ENCODE measurements at places on chromosomes 16 and 17. TPM values are rescaled to one million over a fixed set of nuclear protein-coding genes. Genes with fewer than 3 reads are reported as not detected.

The NPIPA5 gene
- 15.4 TPM for total RNA-seq

DNA sequence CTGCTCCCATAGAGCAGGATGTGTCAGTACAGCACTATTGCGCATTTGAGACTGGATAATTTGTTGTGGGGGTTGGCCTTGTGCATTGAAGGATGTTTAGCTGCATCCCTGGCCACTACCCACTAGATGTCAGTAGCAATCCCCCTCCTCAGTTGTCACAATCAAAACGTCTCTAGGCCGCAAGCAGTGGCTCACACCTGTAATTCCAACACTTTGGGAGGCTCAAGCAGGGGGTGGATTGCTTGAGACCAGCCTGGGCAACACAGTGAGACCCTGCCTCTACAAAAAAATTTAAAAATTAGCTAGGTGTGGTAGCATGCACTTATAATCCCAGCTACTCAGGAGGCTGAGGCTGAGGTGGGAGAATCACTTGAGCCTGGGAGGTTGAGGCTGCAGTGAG is 48.4 kb downstream of the CENPV start:
- peak; percentile 15 for DNase-seq

The CSNK2A2 gene
- total RNA-seq = 41.8 TPM

DNA sequence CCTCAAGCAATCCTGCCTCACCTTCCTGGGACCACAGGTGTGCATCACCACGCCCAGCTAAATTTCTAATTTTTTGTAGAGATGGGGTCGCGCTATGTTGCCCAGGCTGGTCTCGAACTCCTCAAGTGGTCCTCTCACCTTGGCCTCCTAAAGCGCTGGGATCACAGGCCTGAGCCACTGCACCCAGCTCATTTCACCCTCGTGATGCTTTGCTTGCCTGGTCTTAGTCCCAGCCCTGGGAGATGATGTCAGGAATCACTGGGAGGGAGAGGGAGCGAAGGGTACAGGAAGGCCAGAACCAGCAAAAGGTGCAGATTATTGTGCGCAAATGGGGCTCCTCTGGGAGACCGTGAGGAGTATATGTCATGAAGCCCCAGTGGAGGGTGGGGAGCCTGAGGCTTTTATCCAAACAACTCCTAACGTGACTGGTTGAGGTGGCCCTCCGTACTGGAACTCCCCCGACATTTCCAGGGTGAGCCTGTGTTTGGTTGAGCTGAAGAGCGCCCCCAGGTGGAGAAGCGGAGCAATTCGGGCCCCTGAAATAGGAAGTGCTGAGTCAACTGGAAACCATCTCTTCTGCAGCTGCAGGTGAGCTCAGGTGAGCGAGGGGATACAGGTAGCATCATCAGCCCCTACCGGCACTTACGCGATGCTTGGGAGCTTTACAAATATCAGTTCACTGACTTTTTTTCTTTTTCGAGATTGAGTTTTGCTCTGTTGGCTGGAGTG is 41.2 kb upstream of the HAPSTR1 start:
- no peak for DNase-seq

The ZNF205 gene
- 7.6 TPM for total RNA-seq

The TVP23A gene
- 3.7 TPM for total RNA-seq

The TNFRSF13B gene
- not detected for total RNA-seq

GRCh38 chr16:58366247-58367031 is 25.8 kb upstream of the GINS3 start:
- DNase-seq = no peak

DNA sequence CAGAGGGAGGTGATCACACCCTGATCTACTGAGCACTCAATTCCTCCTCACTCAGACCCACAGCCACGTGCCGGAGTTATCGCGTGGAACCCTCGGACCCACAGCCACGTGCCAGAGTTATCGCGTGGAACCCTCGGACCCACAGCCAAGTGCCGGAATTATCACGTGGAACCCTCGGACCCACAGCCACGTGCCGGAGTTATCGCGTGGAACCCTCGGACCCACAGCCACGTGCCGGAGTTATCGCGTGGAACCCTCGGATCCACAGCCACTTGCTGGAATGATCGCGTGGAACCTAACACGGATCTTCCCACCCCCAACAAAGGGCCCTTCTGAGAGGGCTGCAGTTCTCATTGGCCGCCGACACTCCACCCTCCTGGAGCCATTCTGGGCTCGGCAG is 97.7 kb downstream of the PGS1 start:
- no peak for DNase-seq

GRCh38 chr17:869086-869485 is 86.9 kb downstream of the MRM3 start:
- peak; percentile 93 for DNase-seq

DNA sequence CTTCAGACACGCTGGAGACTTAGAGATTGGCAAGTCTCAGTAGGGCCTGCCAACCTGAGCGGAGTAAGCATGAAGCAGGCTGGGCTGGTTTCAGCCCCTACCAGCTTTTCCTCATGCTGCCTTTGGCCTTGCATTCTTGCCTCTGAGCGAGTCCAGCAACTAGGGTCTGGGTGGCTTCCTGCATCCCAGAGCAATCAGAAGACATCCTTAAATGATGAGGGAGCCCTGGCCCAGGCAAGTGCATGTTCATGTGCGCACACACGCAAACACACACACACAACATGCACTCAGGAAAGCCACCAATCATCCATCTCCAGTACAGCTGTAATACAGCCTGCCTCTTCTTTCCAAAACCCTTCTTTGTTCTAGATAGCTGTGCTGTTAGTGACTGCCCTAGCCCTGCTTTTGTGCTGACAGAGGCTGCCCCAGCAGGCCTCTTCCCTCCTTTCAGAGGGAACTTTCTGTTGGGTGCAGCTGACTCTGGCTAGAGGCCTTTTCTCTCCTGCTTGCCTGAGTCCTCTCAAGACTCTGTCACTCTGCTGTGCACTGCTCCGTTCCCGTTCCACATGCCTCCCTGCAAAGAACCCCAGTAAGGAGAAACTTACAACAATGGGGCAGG is 30.7 kb upstream of the TBX2 start:
- DNase-seq = peak; percentile 55

DNA sequence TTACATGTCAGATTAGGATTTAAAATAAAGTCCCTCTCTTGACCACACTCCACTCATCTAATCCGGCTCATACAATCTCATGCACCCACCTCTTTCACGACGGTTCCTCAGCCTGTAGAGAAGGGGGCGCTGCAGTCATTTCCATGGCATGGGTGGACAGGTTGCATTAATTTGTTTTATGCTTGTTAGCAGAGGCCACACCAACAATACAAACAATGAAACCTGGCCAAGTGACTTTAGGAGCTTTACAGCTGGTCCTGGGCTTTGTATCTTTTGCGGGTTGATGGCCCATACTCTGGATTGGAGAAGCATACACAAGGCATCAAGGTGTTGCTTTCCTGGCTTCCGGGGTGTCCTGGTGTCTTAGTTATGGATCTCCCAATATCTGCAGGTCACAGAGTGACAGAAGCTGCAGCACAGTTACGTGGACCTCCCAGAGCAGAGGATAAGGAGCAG is 9.7 kb upstream of the SNF8 start:
- no peak for DNase-seq

DNA sequence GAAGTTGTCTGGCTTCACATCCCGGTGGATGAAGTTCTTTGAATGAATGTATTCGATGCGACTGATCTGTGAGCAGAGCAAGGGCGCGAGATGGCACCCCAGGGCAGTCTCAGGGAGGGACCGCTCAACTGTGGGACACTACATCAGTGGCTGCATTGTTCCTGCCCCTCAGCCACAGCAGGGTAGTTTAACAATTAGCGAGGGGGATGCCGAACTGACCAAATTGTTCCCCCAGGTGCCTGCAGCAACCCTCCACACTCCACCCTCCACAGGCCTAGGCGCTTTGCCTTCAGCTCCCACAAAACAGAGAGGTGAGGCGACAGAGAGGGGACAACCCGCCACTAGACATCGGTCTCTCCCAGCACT is 20.3 kb downstream of the CSNK1D start:
- no peak for DNase-seq

GRCh38 chr16:84169765-84170310 is 17.0 kb downstream of the TAF1C start:
- DNase-seq = no peak

The TLCD2 gene
- 8.2 TPM for total RNA-seq

- DNase-seq = no peak
Observed at GRCh38 chr16:1639282-1639681, 27.1 kb downstream of the CRAMP1 start.

The KIF2B gene
- not detected for total RNA-seq

DNA sequence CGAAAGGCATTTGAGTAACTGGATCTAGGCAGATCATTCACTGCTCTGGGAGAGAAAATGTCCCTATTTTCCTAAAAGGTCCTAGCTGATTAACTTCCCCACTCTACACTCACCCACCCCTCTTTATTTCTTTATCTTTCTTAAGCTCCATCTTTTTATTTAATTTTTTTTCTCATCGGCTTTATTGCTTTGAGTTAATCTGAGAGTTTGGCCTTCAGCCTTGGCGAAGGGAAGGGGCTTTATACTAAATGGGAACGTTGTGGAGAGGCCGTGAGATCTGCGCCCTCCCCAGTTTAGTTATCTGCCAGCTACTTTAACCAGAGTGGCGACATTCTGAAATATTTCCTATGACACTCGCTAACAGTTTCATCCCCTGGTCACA is 882 bp upstream of the TOX3 start:
- no peak for DNase-seq

GRCh38 chr17:6643451-6644125 is 2.7 kb downstream of the TXNDC17 start:
- no peak for DNase-seq

DNA sequence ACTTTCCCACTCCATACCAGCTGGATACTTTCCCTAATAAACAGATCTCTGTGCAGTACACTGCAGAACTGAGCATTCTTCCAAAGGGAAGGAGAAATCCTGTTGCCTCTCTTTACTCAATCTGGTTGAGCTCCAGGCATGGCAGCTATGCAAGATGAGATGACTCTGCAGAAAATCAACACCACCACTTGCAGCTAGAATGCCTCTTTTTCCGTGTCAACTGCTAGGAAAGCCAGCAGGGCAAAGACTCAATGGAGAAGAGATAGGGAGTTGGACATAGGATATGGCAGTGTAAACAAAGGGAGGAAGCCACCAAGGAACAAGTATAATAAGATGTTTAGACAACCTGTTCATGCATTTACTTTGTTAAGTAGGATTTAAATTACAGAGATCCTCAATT is 40.4 kb upstream of the CORO6 start:
- no peak for DNase-seq

The C17orf78 gene
- total RNA-seq = not detected

The HAP1 gene
- total RNA-seq = not detected

DNA sequence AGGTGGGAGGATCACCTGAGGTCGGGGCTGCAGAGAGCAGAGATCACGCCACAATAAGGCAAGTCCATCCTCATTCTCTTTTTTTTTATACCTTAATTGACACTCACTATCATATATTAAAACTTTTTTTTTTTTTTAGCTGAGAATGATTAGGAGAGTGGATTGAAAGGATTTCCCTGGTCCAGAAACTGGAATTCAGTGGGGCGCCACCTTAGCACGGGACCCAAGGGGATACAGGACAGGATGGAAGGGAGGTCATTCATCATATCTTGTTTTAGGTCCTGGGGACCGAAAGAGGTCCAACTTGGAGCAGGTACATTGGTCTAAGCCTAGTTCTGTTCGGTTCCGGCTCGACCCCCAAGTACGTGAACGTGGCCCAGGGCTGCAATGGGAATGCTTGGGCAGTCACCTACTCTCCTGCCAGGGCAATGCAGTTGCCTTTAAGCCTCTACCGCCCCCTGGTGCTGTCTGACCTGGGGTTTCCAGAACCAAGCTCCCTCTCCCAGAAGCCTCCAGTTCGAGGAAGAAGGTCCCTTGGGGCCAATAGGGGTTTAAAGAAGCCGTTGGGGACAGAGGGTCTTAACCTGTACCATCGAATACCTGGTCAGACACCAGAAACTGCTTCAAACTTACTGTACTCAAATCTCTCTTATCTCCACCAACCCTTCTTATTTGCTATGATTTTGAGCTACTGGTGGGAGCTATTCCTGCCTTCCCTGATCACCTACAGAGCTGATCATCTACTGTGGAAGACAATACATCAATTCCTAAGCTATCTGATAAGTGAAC is 19.9 kb upstream of the GPATCH8 start:
- DNase-seq = peak; percentile 86

The WSCD1 gene
- 4.2 TPM for total RNA-seq

DNA sequence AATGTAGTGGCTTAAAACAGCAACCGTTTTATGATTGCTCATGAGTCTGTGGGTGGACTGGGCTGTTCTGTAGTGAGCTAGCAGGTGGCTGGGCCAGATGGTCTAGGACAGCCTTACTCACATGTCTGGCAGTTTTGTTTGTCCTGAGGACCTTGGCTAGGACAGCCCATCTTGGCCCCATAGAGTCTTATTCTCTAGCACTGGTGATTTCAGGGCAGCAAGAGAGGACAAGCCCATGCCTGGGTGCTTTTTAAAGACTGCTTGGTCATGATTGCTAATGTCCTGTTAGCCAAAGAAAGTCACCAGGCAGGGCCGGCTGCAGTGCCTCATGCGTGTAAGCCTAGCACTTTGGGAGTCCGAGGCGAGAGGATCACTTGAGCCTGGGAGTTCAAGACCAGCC is 139.8 kb downstream of the KATNIP start:
- DNase-seq = no peak

GRCh38 chr16:4511441-4512082 is 27.0 kb downstream of the CDIP1 start:
- no peak for DNase-seq

DNA sequence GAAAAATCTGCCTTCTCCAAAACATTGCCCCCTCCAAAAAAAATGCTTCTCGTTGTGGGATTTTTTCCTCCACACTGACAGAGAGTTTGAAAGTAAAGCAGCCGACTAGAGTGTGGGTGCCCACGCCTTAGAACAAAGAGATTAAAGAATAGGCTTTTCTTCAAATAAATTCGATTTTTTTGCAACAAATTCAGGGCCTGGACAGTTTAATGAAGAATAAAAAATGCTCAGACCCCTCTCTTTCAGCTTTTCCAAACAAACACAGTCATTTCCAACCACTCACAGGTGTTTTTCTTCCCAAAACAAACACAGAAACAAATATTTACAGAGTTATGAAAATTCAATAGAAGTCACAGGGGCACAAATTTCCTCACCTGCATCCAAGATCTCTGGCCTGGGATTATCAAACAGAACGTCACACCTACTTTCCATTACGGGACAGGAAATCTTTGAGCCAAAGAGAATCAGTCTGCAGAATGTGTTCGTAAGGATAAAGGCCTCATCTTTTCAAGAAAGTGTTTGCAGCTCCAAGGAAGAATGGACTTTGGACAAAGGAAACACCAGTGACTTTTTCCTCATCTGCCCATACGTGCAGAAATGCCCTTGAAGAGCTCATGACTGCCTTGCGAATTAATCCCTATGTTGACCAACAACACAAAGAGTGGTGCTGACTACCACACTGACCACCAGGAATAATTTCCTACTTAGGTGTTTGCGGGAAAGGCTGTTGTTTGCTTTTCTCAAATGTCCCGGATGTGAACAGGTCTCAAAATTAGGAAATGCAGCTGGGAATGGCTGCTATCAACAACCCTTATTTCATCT is 31.3 kb upstream of the TOX3 start:
- no peak for DNase-seq

GRCh38 chr16:13938480-13938879 is 18.5 kb downstream of the ERCC4 start:
- no peak for DNase-seq

- DNase-seq = no peak
Observed at GRCh38 chr17:75501378-75502071, 13.8 kb downstream of the CASKIN2 start.
